HTR-8/SVneo (cell line): ENCODE measurements at places on chromosomes 1 and 21.

DNA sequence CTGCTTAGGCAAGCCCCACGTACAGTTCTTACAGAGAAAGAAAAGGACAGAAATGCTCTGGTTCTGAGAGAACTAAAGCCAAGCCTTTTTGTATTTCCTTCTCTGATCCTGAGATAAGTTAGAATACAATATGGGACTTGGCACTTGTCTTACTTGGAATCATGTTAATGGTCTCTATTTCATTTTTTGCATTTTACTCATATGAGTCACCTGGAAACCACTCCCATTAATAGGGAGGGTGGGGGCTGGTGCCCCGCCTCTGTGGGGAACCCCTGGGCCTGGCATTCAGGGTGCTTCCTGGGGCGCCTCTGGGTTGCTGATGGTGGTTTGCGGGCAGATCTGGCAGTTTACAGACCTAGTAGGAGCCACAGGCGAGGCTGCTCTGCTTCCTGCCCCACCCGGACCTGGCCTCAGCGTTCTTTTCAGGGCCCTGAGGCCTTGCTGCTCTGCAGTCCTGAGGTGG lies 26.7 kb downstream of the TSPAN2 start:
- peak; percentile 62 for DNase-seq

GRCh38 chr1:34645919-34646318 lies 108.9 kb upstream of the GJB5 start:
- no peak for DNase-seq

DNA sequence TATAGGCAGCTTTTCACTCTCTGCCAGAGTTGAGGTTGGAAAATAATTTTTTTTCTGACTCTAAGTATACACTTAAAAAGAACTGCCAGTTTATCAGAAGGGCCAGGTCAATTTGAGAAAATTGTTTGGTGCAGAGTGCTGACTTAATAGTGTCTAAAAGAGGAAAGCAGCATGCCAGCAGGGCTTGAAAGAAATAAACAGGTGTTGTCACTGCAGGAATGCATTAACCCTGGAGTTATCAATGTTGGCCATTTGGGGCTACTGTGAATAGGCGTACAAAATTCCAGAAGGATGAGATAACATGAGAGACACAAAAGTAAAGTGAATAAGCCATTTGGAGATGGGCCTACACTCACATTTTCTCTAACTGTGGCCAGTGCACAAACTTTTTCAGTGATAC lies 220.6 kb upstream of the PLD5 start:
- DNase-seq, result no peak

DNA sequence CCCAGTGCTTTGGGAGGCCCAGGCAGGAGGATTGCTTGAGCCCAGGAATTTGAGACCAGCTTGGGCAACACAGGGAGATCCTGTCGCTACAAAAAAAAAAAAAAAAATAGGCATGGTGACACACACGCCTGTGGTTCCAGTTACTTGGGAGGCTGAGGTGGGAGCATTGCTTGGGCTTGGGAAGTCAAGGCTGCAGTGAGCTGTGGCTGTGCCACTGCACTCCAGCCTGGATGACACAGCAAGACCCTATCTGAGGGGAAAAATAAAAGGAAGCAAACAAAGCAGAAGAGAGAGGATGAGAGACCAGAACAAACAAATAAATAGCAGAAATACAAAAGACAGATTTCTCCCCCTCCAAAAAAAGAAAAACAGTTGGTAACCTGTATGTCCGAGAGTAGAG lies 34.0 kb downstream of the MTF2 start:
- no peak for DNase-seq

DNA sequence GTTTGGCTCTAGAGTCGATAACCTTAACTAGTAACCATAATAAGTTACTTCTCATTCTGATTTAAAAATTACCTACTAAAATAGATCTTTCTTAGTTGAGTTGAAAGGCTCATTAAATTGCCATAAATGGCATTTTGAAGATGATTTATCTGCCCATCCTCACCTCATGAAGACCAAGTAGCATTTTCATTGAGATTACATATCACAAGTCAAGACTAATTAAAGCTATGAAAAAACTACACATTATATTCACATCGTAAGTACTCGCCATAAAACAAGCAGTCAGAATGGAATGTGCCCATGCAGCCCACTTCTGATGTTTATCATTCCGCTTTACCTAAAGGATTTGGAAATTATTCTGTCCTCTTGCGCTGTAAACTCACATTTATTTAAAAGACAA lies 212.0 kb downstream of the COL11A1 start:
- DNase-seq, result no peak

DNA sequence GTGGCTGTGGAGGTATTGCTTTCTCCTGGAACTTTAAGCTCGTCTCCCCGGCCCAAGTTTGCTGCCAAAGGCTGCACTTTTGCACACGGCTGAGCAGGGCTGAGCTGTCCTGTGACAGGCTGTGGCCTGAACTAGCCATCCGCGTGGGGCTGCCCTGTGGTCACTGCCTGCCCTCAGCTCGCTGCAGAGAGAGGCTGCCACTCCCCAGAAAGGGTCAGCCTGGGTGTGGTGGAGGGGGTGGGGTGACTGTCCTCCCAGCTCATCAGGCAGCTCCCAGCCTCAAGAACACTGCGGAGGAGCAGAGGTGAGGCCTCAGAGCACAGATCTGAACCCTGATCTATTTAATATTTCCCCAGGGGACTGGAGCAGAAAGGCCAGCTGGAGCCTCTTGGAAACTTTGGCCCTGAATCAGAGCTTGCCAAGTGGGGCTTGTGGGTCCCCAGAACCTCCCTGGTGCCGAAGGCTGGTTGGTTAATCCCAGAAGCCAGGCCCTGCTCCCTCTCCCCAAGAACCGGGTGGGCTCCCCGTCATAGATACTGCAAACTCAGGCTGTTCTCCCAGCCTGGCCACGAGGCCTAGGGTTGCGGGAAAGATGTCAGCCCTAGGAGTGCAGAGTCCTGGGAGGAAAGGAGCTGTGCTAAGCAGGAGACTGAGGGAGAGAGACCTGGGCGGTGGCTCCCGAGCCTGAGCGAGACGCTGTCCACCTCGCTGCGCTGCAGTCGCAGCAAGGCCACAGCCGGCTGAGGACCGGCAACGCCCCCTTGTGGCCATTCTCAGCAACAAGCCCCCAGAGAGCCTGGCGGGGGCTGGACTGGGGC lies 125.1 kb upstream of the IPO9 start:
- DNase-seq, result peak; percentile 91

GRCh38 chr21:46388206-46388880 lies 64.4 kb downstream of the PCNT start:
- DNase-seq, result no peak
